ENCODE measurements at places on chromosomes 12 and 14.

GRCh38 chr14:89166633-89167032, 250.4 kb downstream of the FOXN3 start:
- DNase-seq, result no peak

DNA sequence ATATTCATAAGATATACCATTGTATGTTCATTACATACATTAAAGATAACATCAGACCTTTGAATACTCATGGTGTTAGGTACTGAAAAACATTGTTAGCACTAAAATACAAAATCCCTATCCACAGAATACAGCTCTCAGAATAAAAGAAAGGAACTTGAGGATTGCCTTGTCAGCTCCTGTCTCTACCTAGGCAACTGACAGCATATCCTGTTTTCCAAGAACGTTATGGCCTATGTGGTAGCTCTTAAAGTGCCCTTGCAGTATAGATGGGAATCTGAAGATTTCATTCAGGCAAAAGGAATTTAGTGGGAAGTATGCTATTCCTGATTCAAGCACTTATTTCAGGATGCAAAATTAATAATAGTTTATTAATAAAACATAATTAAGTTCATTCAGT, 1.8 kb upstream of the PPP1R12A start:
- no peak for DNase-seq

GRCh38 chr14:91573894-91574837, 64.1 kb upstream of the PPP4R3A start:
- DNase-seq, result peak; percentile 72

DNA sequence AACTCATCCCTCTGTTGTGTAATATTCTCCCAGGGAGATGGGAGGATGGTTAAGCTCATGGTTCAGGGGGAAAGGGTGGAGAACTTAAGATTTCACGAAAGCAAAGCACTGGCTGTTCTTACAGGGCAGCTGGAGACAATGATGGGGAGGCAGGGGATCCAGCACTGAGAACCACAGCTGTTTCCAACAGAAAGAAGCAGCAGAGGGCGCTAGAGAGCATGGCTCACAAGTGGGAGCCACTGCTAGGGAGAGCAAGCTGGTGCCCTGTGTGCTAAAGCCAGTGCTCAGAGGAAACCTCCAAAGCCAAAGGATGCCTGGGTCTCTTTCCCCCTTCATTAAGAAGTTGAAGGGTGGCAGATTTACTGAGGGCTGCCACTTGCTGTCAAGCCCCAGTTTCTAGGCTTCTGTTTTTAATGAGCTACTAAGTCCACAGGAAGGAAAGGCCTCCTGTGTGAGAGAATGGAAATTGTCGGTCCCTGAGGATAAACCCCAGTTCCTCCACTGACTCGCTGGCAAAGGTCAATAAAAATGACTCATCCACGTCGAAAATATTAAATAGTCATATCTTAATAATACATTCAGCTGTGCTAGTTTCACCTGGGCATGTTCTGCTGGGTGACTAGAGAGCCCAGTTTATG, 199.7 kb downstream of the ANO2 start:
- peak; percentile 71 for DNase-seq

GRCh38 chr12:931060-931459, 18.4 kb downstream of the RAD52 start:
- DNase-seq, result no peak

DNA sequence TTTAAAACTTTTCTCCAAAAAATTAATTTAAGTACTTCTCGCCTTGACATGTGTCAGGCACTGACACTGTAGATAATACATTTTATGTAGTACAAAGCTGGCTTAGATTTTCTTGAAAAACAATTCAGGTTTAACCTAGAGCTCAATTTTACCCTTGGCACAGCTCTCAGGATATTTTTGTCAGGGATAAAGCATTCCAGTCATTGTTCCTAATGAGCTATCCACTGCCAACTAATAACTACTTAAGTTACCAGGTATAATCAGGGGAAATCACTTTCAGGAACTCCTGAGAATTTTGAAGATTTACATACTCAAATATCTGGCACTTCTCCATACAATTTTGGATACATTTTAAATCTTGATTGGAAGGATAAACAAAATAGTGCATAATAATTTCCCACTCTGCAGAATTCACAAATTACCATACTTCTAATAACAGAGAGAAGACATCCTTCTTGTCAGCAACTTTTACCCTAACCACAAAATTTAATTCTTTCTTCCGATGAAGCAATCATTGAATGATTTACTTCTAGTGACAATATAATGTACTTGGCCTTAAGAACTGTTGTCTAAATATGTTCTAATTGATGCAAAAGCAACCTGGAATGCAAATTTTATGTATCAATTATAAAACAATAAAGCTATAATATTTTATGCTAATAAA, 4.8 kb downstream of the RASSF9 start:
- peak; percentile 21 for DNase-seq

Data from fibroblast of upper back skin (primary cell).